Calu3 (cell line): ENCODE measurements at places on chromosomes 11 and 22. TPM values are rescaled to one million over a fixed set of nuclear protein-coding genes. Genes with fewer than 3 reads are reported as not detected.
A peak's percentile ranks its signal among the peaks of the same experiment; 100 is the strongest.

The SLC37A2 gene
- 2.5 and 4.3 TPM in 2 replicates for total RNA-seq

The OR8D1 gene
- not detected in 2 replicates for total RNA-seq

The OR5W2 gene
- not detected in 2 replicates for total RNA-seq

The CASP5 gene
- total RNA-seq = not detected in 2 replicates

The CABP4 gene
- total RNA-seq = 24.8 and 25.4 TPM in 2 replicates

The OR8I2 gene
- total RNA-seq = not detected in 2 replicates

The ACR gene
- total RNA-seq = not detected in 2 replicates

The OR56B1 gene
- total RNA-seq = not detected in 2 replicates

The BRSK2 gene
- 2.6 and 8.8 TPM in 2 replicates for total RNA-seq

- no peak for DNase-seq
Measured at GRCh38 chr22:43000441-43001175, 14.3 kb downstream of the PACSIN2 start.

- no peak for DNase-seq
Measured at GRCh38 chr11:13126430-13126829, 117.3 kb downstream of the RASSF10 start.

DNA sequence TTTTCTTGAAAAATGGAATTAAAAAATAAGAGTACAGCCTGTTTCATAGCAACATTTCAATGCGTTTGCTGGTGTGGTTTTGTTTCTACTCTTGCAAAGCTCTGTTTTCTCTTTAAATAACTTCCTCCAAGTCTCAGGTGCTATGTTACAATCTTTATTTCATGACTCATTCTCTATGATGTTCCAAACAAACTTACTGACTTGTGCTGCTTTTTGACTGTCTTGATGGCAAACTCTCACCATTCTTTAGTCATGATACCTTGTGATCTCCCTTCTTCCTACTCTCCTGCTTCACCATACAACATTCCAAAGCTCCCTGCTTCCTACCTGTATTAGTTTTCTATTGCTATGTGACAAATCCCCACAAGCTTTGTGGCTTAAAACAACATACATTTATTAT, 166.1 kb downstream of the C11orf91 start:
- DNase-seq = no peak

- DNase-seq = no peak
Measured at GRCh38 chr22:20588843-20589581, 81.6 kb downstream of the MED15 start.

- no peak for DNase-seq
Measured at GRCh38 chr11:111938687-111939160, 1.6 kb downstream of the DIXDC1 start.

- no peak for DNase-seq
Measured at GRCh38 chr11:126949066-126949891, 51.3 kb downstream of the KIRREL3 start.

DNA sequence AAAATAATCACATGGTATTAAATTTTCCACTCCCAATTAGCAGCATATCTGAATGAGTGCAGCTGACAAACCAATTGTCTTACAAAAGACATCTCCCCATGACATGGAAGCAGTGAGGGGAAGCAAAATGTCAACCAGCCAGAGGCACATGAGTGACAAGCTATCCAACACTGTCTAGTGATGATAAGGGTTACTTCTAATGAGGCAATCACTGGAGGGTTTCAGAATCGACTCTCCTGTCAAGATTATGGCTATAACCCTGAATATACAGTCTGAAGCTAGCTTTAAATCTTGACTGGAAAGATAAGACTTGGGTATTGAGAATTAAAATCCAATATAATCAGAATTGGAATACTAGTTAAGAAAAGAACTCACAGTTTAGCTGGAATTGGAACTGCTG, 50.3 kb downstream of the AMBRA1 start:
- DNase-seq = no peak

- DNase-seq = no peak
Measured at GRCh38 chr11:129933262-129933661, 37.9 kb upstream of the NFRKB start.

DNA sequence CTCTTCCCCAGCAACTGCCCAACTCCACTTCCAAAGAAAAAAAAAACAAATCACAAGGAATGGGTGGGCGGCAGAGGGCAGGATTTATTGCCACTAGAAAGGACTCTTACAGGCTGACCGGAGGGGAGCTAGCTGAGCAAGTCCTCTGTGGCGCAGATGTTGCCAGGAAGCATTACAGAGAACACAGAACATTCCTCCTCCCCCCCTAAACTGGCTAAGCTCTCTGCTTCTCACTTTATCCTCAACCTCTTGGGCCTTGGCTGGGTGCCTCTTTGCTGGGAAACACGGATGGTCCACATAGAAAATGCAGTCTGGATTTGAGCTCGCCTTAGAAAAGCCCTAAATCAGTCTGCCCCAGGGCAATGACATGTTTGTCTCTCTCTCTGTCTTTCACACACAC, 12.6 kb upstream of the FJX1 start:
- no peak for DNase-seq

GRCh38 chr22:47776329-47776728, 1013.9 kb downstream of the TBC1D22A start:
- DNase-seq = no peak

DNA sequence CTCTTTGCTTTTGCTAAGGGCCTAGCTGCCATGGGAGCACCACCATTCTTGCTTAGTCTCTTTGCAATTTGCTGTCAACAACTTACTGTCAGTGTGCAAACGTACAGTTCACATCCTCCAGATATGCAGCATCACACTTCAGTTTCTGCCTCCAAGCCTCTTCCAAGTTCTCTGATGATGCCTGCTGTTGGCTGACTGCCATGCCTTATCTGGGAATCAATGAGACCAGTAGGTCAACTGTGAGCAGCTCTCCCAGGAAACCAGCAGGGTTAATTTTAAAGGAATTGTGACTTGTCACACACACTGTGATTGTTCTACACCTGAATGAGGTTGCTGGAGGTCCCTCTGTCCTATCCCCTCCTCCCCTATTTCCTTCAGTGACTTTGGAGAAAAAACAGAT, 56.0 kb downstream of the COPB1 start:
- DNase-seq = peak; percentile 59

DNA sequence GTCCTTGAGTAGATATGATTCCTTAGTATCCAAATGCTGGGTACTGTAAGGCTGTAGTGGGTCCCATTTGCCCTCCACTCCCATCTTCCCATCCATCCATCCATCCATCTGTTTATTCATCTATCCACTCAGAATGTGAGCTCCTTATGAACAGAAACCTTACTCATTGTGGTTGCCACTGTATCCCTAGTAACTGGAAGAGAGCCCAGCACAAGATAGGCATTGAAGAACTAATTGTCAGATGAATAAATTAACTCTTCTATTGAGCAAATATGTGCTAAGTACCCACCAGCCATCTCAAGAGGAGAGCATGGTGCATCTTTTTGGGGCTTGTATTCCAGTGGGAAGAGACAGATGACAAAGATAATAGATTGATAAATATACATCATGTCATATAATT, 86.4 kb upstream of the SEZ6L start:
- DNase-seq = no peak

DNA sequence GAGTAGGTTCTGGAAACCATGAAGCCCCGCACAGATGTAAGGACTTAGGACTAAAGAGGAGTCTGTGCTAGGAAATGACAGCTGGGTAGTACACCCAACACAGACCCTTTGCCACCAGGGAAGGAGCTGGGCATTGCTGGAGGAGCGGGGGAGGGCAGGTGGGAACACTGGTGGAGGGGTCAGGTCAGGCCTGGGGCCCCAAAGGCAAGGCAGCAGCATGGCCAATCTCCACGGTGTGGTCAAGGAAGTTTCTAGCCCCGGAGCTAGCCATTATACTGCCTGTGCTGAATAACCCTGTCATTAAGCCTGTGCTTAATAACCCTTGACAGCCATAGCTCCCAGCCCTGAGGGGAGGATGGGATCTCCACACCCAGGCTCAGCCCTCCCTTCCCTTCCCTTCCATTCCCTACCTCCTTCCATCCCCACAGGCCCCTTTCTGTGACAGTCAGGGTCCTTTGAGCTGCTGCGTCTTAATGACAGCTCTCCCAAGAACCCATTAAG, 2.1 kb downstream of the TMPRSS4 start:
- DNase-seq = no peak

GRCh38 chr11:105202844-105203548, 63.4 kb upstream of the CARD18 start:
- DNase-seq = peak; percentile 17

DNA sequence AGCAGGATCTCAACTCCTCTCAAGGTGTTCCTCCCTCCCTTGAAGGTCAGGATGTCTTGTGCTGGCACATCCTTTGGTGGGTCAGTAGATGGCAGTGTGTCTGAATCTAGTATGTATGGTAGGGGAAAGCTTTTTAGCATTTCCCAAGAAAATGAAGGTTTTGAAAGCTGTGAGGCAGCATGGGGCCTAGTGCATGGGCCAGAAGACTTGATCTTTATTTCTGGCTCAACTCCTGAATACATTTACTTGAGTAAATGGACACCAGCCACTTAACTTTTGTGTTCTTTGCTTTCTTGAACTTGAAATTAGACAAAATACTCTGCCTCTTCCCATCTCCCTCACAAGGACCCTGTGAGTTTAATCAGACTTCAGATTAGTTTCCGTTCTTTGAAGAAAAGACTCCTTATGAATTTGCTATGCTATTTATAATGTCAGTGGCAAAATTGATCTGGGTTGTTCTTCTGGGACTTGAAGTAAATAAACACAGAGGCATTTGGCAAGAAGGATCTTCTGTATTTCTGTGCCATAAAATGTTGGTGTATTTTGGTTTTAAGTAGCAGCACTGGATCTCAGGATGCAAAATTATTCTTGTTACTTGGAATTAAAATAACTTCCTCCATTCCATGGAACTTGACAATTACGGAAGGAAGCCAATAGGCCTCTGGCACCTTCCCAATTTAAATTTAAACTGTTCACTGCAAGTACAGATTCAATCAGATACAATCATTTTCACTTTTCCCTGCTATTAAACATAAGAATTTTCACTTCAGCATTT, 288.8 kb downstream of the CASP12 start:
- DNase-seq = peak; percentile 25

- DNase-seq = no peak
Measured at GRCh38 chr11:133403900-133404299, 128.4 kb downstream of the OPCML start.

DNA sequence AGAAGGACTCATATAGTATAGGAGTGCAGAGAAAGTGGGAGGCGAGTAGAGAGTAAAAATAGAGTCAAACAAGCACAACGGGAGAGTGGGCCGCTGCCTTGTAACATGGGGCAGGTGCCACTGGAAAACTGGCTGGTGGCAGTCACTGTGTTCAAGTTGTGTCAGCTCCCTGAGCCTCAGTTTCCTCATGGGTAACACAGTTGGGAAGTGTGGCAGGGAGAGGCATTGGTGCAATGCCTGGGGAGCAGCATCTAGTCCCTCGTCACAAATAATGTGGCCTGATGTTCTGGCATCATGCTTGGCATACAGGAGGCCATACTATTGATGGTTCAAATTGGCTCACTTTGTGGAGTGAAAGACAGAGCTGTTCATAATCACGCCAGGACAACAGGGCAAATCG, 78.9 kb upstream of the SPON1 start:
- no peak for DNase-seq

DNA sequence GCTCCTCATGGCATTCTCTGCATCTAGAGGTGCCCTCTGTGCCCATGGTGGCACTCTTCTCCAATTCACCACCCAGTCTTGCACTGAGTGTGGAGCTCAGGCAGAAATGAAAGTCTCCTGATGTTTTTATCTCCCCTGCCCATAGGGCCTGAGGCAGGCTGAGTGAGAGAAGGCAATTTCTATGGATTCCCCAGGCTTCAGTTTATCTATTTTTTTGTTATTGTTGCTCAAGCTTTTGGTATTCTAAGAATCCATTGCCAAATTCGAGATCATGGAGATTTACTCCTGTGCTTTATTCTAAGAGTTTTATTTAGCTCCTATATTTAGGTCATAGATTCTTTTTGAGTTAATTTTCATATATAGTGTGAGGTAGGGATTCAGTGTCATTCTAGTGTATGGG, 40.7 kb downstream of the TSPAN18 start:
- DNase-seq = no peak

DNA sequence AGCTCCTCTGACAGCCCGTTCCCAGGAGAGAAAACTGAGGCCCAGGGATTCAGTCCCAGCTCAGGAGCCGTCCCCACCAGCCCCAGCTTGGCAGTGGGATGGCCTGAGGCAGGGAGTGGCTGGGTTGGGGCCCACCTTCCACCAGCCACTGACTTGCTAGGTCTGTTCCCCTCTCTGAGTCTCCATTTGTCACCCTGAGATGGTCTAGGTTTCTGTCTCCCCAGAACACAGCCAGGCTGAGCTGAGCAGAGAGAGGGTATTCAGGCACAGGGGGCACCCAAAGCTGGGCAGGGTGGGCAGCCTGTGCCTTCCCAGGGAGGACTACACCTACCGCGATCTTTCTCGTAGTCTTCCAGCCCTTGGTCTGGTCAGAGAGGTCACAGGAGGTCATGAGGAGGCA, 95.7 kb downstream of the PDE2A start:
- no peak for DNase-seq

DNA sequence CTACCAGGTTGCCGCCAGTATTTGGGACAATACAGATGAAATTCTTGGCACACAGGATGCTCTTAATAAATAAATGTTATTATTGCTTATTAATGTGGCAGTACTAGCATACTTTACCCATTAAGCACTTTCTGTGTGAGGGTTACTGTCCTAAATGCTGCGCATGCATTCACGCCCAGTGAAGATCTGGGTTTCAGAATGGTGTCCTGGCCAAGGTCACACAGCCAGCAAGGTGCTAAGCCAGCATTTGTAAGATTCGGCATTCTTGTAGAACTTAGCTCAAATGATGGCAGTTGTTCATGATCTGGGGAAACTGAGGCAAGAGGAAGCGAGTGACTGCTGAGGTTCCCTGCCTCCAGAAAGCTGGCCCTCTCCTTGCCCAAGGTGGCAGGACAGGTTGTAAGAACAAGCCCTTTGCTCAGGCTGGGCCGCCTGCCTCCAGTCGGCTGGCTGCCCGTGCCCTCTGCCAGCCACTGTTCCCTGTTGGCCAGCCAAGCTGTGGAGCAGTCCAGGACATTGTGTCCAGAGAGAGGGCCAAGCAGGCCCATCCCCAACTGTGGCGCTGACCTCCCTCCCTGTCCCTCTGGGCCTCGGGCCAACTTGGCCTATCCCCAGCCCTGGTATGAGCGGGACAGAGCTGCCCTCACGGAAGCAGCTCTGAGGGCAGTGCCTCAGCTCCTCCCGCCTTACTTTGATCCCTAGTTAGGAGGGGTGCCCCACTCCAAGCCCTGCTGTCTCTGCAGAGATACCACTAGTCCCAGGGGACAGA, 28.8 kb downstream of the TOB2 start:
- peak; percentile 63 for DNase-seq

- no peak for DNase-seq
Measured at GRCh38 chr11:108880510-108880909, 215.6 kb downstream of the DDX10 start.

GRCh38 chr11:69278091-69278867, 15.7 kb upstream of the MYEOV start:
- DNase-seq = peak; percentile 84

GRCh38 chr11:94786264-94787126, 18.3 kb downstream of the AMOTL1 start:
- peak; percentile 23 for DNase-seq

GRCh38 chr22:37672920-37673455, 2.4 kb upstream of the LGALS1 start:
- no peak for DNase-seq

- DNase-seq = no peak
Measured at GRCh38 chr22:36822581-36822980, 5.7 kb upstream of the PVALB start.

- no peak for DNase-seq
Measured at GRCh38 chr11:67120456-67120855, 1.4 kb downstream of the KDM2A start.
